ENCODE measurements at places on chromosomes 4 and X. TPM values are rescaled to one million over a fixed set of nuclear protein-coding genes. Genes with fewer than 3 reads are reported as not detected.

Gene SGMS2
- total RNA-seq: 0.37 TPM

Gene BGN
- not detected for total RNA-seq

Gene IGFBP7
- not detected for total RNA-seq

Gene C1QTNF7
- not detected for total RNA-seq

Gene GSX2
- not detected for total RNA-seq

Gene F8A3
- 28.8 TPM for total RNA-seq

Gene TEX13B
- not detected for total RNA-seq
